B cell (primary cell): ENCODE measurements at places on chromosomes 4 and X. TPM values are rescaled to one million over a fixed set of nuclear protein-coding genes. Genes with fewer than 3 reads are reported as not detected.

GRCh38 chrX:47796433-47796906 is 40.2 kb upstream of the ZNF81 start:
- no peak overlapping the region for H3K4me3 ChIP-seq
- no peak for DNase-seq
- H3K27me3 ChIP-seq = no peaks in the 10 kb centered on the region
- H3K4me1 ChIP-seq = no peaks in the 10 kb centered on the region
- H3K27ac ChIP-seq = no peak overlapping the region

DNA sequence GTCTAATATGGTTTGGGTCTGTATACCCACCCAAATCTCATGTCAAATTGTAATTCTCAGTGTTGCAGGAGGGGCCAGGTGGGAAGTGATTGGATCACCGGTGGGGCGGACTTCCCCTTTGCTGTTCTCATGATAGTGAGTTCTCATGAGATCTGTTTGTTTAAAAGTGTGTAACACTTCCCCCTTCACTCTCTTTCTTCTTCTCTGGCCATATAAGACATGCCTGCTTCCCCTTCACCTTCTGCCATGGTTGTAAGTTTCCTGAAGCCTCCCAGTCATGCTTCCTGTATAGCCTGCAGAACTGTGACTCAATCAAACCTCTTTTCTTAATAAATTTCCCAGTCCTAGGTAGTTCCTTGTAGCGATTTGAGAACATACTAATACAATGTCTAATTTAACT is 19.7 kb upstream of the SCRG1 start:
- no peaks in the 10 kb centered on the region for H3K36me3 ChIP-seq
- DNase-seq = no peak
- no peak overlapping the region for H3K27ac ChIP-seq
- peaks cover 6% of the 10 kb centered on the region for H3K4me1 ChIP-seq

GRCh38 chr4:96227515-96227914 is 387.6 kb downstream of the PDHA2 start:
- H3K4me3 ChIP-seq = no peak overlapping the region

- no peak overlapping the region for H3K4me3 ChIP-seq
- no peaks in the 10 kb centered on the region for H3K27me3 ChIP-seq
- no peak for DNase-seq
- no peaks in the 10 kb centered on the region for H3K36me3 ChIP-seq
- H3K27ac ChIP-seq = no peak overlapping the region
- H3K4me1 ChIP-seq = no peaks in the 10 kb centered on the region
Observed at GRCh38 chrX:24410514-24411189, 50.2 kb downstream of the SUPT20HL1 start.

- no peak for DNase-seq
- no peaks in the 10 kb centered on the region for H3K27me3 ChIP-seq
- no peaks in the 10 kb centered on the region for H3K4me1 ChIP-seq
- H3K4me3 ChIP-seq = no peak overlapping the region
- no peak overlapping the region for H3K27ac ChIP-seq
Observed at GRCh38 chrX:46805270-46805669, 31.6 kb upstream of the RP2 start.

GRCh38 chrX:129717892-129718291 is 20.9 kb upstream of the XPNPEP2 start:
- DNase-seq = no peak
- H3K27ac ChIP-seq = no peak overlapping the region
- no peak overlapping the region for H3K4me3 ChIP-seq
- no peaks in the 10 kb centered on the region for H3K36me3 ChIP-seq
- no peaks in the 10 kb centered on the region for H3K4me1 ChIP-seq

GRCh38 chrX:2889045-2889605 is 40.0 kb downstream of the ARSD start:
- no peaks in the 10 kb centered on the region for H3K27me3 ChIP-seq
- H3K4me3 ChIP-seq = peak overlapping the region; percentile 41
- peak overlapping the region; percentile 23 for H3K27ac ChIP-seq
- no peaks in the 10 kb centered on the region for H3K36me3 ChIP-seq

GRCh38 chrX:133053861-133054598 is 42.9 kb downstream of the USP26 start:
- peaks cover 3% of the 10 kb centered on the region for H3K27me3 ChIP-seq
- H3K36me3 ChIP-seq = no peaks in the 10 kb centered on the region
- no peaks in the 10 kb centered on the region for H3K4me1 ChIP-seq
- H3K4me3 ChIP-seq = no peak overlapping the region
- no peak overlapping the region for H3K27ac ChIP-seq

- no peak overlapping the region for H3K27ac ChIP-seq
- H3K36me3 ChIP-seq = no peaks in the 10 kb centered on the region
- no peaks in the 10 kb centered on the region for H3K27me3 ChIP-seq
- H3K4me1 ChIP-seq = no peaks in the 10 kb centered on the region
Observed at GRCh38 chr4:126807132-126807531, 825.6 kb upstream of the INTU start.

DNA sequence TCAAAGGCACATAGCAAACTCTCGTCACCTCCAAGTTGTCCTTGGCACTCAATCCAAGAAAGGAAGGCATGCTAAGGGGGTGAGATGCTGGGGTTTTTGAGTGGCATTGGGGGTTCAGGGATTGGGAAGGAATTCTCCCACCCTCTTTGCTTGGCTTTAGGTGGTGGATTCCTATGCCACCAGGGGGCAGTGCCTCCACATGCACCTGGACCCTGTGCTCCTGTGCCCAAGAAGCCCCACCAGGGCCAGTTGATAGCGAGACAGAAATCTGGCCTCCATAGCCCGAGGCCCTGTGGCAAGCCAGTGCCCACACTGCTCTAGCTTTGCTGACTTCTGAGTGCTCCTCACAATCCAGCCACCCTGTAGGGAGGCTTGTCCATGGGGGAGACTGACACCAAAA is 2.0 kb upstream of the FATE1 start:
- no peak for DNase-seq
- H3K4me3 ChIP-seq = no peak overlapping the region
- H3K36me3 ChIP-seq = no peaks in the 10 kb centered on the region
- no peak overlapping the region for H3K27ac ChIP-seq
- H3K4me1 ChIP-seq = no peaks in the 10 kb centered on the region

GRCh38 chr4:82679531-82679930 is 117.7 kb upstream of the TMEM150C start:
- H3K36me3 ChIP-seq = no peaks in the 10 kb centered on the region
- no peak overlapping the region for H3K4me3 ChIP-seq
- H3K4me1 ChIP-seq = no peaks in the 10 kb centered on the region
- no peaks in the 10 kb centered on the region for H3K27me3 ChIP-seq

DNA sequence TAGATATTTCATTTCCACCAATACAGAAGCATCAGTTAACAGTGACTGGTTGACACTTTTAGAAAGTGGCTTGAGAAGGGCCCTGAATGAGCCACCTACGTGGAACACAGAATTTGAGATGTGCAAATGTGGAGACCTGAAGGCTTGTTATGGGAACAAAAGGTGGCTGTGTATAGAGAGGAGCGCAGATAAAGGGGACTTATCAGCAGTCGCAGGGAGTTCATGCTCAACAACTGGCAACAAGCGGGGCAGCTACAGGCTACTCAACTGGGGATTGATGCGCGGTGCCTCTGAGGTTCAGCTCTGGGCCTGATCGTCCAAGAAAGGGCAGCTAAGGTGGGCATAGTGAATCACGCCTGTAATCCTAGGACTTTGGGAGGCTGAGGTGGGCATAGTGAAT is 3.4 kb upstream of the FAM3A start:
- no peak overlapping the region for H3K27ac ChIP-seq
- no peaks in the 10 kb centered on the region for H3K36me3 ChIP-seq
- H3K27me3 ChIP-seq = no peaks in the 10 kb centered on the region
- DNase-seq = no peak
- H3K4me3 ChIP-seq = no peak overlapping the region

GRCh38 chr4:70192895-70193294 is 2.6 kb upstream of the ODAM start:
- no peak overlapping the region for H3K27ac ChIP-seq
- no peak for DNase-seq
- no peaks in the 10 kb centered on the region for H3K4me1 ChIP-seq
- H3K36me3 ChIP-seq = no peaks in the 10 kb centered on the region
- no peaks in the 10 kb centered on the region for H3K27me3 ChIP-seq

DNA sequence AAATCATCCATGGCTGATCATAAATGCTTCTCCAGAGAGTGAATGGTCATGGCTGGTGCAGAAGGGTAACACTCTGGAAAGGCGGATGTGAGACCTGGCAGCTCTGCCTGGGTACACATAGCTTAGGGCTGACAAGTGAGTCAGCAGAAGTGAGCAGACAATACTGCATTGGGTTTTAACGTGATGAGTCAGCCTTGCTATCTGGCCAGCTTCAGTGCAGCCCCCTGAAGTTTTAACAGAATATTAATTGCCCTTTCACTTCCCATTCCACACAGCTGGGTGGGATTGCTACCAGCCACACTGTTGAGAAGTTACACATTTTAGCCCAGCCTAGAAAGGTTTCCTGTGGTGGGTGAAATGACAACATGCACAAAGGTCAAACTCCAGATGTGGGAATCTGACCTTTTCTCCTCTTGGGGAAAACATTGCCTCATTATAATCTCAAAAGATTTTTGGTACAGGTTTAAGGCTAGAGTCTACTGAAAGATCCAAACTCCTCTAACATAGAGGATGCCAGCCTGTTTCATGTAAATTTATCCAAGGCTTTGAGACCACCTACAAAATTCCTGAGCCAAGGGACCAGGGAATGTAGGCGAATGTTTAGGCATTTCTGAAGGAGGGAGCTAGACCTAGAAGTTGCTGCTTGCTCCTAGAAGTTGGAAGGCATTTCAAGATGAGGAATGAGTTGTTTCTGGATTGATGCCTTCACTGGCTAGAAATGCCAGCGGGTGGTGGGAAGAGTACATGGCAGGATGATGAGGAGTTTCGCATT is 230.3 kb upstream of the PGRMC2 start:
- no peaks in the 10 kb centered on the region for H3K4me1 ChIP-seq
- DNase-seq = no peak
- H3K27ac ChIP-seq = no peak overlapping the region
- H3K4me3 ChIP-seq = no peak overlapping the region
- no peaks in the 10 kb centered on the region for H3K27me3 ChIP-seq
- no peaks in the 10 kb centered on the region for H3K36me3 ChIP-seq

GRCh38 chrX:75625232-75625631 is 102.4 kb upstream of the ZDHHC15 start:
- no peak for DNase-seq
- no peak overlapping the region for H3K27ac ChIP-seq
- H3K36me3 ChIP-seq = no peaks in the 10 kb centered on the region
- H3K4me1 ChIP-seq = no peaks in the 10 kb centered on the region

GRCh38 chr4:151797131-151797530 is 36.3 kb upstream of the GATB start:
- DNase-seq = no peak
- H3K4me1 ChIP-seq = no peaks in the 10 kb centered on the region
- H3K27me3 ChIP-seq = peaks cover 4% of the 10 kb centered on the region
- no peaks in the 10 kb centered on the region for H3K36me3 ChIP-seq
- H3K27ac ChIP-seq = no peak overlapping the region

GRCh38 chr4:173346074-173346473 is 11.9 kb upstream of the HMGB2 start:
- H3K4me3 ChIP-seq = no peak overlapping the region
- H3K27me3 ChIP-seq = no peaks in the 10 kb centered on the region
- DNase-seq = no peak
- H3K4me1 ChIP-seq = no peaks in the 10 kb centered on the region
- no peaks in the 10 kb centered on the region for H3K36me3 ChIP-seq

- H3K4me3 ChIP-seq = no peak overlapping the region
- no peaks in the 10 kb centered on the region for H3K4me1 ChIP-seq
- DNase-seq = no peak
- no peak overlapping the region for H3K27ac ChIP-seq
- no peaks in the 10 kb centered on the region for H3K36me3 ChIP-seq
Observed at GRCh38 chr4:21001490-21001889, 301.2 kb downstream of the PACRGL start.

- H3K4me1 ChIP-seq = no peaks in the 10 kb centered on the region
- no peaks in the 10 kb centered on the region for H3K27me3 ChIP-seq
- no peak for DNase-seq
- no peak overlapping the region for H3K27ac ChIP-seq
- H3K36me3 ChIP-seq = no peaks in the 10 kb centered on the region
- no peak overlapping the region for H3K4me3 ChIP-seq
Observed at GRCh38 chrX:57270980-57271379, 15.5 kb upstream of the FAAH2 start.

- peaks cover 23% of the 10 kb centered on the region for H3K36me3 ChIP-seq
- H3K27ac ChIP-seq = no peak overlapping the region
- H3K27me3 ChIP-seq = no peaks in the 10 kb centered on the region
- no peak for DNase-seq
Observed at GRCh38 chr4:109676886-109677285, 26.4 kb downstream of the CASP6 start.

DNA sequence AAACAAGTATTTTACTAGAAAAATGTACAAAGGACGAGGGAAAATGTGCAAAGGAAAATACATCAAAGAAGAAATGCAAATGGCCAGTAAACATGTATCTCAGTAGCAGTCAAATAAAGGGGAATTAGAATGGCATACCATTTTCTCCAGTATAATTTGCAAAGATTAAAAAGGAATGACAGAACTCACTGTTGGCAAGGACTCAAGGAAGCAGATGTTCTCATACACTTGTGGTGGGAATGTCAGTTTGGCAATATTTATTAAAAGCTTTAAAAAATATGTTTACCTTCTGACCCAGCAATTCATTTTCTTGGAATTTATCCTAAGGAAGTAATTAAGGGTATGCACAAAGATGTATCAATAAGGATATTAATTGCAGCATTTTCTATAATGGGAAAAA is 7.6 kb downstream of the CLCN5 start:
- H3K27me3 ChIP-seq = no peaks in the 10 kb centered on the region
- no peaks in the 10 kb centered on the region for H3K36me3 ChIP-seq
- DNase-seq = no peak
- no peak overlapping the region for H3K4me3 ChIP-seq
- H3K4me1 ChIP-seq = no peaks in the 10 kb centered on the region
- no peak overlapping the region for H3K27ac ChIP-seq

GRCh38 chr4:140755774-140756318 is 339 bp downstream of the TBC1D9 start:
- DNase-seq = peak; percentile 82
- no peaks in the 10 kb centered on the region for H3K27me3 ChIP-seq
- no peaks in the 10 kb centered on the region for H3K36me3 ChIP-seq
- H3K4me1 ChIP-seq = peaks cover 45% of the 10 kb centered on the region
- peak overlapping the region; percentile 87 for H3K4me3 ChIP-seq

- H3K4me3 ChIP-seq = no peak overlapping the region
- H3K4me1 ChIP-seq = no peaks in the 10 kb centered on the region
- no peak overlapping the region for H3K27ac ChIP-seq
- peak; percentile 69 for DNase-seq
Observed at GRCh38 chr4:170047771-170048354, 21.7 kb upstream of the MFAP3L start.

TSPYL2 gene
- polyA plus RNA-seq = 101 and 223 TPM in 2 replicates

HSFX2 gene
- polyA plus RNA-seq = 1.6 TPM in 1 of 2 replicates, not detected in the other

MAGEA11 gene
- not detected in 2 replicates for polyA plus RNA-seq

DNAAF6 gene
- not detected in 2 replicates for polyA plus RNA-seq

PABPC1L2A gene
- not detected in 2 replicates for polyA plus RNA-seq

FAM9C gene
- not detected in 2 replicates for polyA plus RNA-seq

NUP62CL gene
- 0.82 and 0.89 TPM in 2 replicates for polyA plus RNA-seq

GPR173 gene
- polyA plus RNA-seq = 0.12 and 0.50 TPM in 2 replicates
